ENCODE measurements at places on chromosomes 2 and 18.
A peak's percentile ranks its signal among the peaks of the same experiment; 100 is the strongest.

DNA sequence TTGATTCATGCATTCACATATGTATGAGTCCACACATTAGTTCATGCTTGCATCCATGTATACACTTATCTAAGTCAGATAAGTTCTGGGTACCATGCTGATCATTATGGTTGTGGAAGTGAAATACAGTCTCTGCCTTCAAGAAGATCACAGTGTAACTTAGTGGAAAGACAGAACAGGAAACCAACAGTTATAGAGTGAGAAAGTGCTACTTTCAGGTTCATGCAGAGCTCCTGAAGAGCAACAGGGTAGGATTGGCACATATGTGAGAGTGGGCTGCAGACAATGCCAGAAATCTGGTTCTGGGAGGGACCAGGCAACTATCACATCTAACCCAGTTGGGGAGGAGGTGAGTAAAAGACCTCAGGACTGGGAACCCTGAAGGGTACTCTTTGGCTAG, 35.4 kb upstream of the PGAP1 start:
- DNase-seq, result no peak

GRCh38 chr18:35717182-35717581, 135.6 kb downstream of the GALNT1 start:
- no peak for DNase-seq

DNA sequence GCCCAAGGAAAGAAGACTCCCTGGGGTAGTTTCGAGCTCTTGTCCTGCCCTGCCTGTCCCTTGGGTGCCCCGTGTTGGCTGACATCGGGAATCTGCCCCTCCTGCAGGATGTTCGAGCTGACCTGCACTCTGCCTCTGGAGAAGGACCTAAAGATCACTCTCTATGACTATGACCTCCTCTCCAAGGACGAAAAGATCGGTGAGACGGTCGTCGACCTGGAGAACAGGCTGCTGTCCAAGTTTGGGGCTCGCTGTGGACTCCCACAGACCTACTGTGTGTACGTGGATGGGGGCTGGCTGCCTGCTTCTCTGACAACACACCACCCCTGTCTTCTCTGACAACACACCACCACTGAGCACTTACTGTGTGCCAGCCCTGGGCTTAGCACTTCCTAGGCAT, 210.8 kb downstream of the DYSF start:
- DNase-seq, result no peak

GRCh38 chr18:74623047-74623816, 25.6 kb downstream of the ZNF407 start:
- DNase-seq, result no peak

GRCh38 chr2:109173311-109174171, 44.5 kb downstream of the SH3RF3 start:
- DNase-seq, result peak; percentile 15

- DNase-seq, result no peak
Measured at GRCh38 chr18:63586431-63586830, 712 bp upstream of the SERPINB13 start.

GRCh38 chr2:5385596-5385995, 306.6 kb upstream of the SOX11 start:
- no peak for DNase-seq

- DNase-seq, result peak; percentile 15
Measured at GRCh38 chr2:231764760-231765159, 16.3 kb downstream of the PDE6D start.

DNA sequence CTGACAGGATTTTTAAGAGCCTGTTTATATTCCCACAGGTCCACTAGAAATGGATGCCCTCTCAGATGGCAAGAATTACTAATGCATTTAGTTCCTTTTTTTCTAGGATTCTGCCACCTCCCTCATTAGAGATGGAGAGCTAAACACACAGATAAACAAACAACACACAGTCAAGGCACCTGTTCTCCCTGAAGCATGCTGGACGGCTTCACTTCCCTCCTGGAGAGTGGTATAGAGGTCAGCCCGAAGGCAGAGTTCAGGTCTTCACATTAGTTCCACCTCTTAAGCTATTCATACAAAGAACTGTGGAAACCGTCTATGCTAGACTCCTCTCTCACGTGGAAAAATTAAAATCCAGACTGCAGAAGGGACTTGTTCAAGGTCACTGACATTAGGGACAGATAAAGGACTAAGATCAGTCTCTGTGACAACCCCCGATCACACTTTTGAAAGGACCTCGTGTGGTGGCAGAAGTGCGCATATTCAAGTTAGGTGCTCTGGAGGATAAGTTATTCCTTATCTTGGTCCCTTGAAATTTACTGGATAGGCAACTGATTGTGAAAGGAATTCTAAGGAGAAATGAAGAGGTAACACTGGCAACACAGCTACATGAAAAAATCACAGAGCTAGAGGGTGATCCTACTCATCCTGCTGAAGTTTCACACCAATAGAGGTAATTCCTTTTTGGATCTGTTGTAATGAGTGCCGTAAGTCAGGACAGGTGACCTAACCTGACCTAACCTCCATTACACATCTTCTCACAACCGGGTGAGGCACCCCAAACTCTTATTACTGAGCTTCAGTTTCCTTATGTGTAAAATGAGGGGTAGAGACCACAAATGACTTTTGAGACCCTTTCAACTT, 75.1 kb downstream of the SPRED2 start:
- no peak for DNase-seq

GRCh38 chr2:487186-488079, 189.8 kb downstream of the TMEM18 start:
- no peak for DNase-seq

GRCh38 chr2:43268066-43268953, 41.9 kb upstream of the ZFP36L2 start:
- no peak for DNase-seq

DNA sequence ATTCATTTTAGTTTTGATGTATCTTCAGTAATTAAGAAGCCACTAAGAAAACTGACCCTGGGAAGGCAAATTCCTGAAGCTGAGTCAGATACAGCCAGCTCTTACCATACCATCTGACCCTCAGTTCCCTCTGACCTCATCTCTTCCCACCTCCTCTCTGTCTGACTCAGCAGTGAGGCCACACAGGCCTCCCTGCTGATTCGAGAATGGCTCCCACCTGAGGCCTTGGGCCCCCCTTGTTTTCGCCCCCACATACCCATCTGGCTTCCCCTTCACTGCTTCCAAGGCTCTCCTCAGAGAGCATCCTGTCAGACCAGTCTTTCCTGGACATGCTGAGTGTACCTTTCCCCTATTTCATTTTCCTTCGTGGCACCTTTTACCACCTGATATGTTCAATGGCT, 71.0 kb upstream of the CYP1B1 start:
- DNase-seq, result no peak

Data from C1 segment of cervical spinal cord (tissue), 14 donors.